ENCODE measurements at places on chromosomes 2 and 18. TPM values are rescaled to one million over a fixed set of nuclear protein-coding genes. Genes with fewer than 3 reads are reported as not detected.

MBOAT2 gene
- 0.95 TPM for total RNA-seq

DCC gene
- total RNA-seq, result not detected

RTP5 gene
- total RNA-seq, result 0.13 TPM

HOXD9 gene
- total RNA-seq, result not detected

SCN7A gene
- 0.05 TPM for total RNA-seq

DAPL1 gene
- not detected for total RNA-seq

GRB14 gene
- total RNA-seq, result not detected

CD207 gene
- not detected for total RNA-seq

Measured in activated T-cell treated with anti-CD3 and anti-CD28 coated beads, Interleukin-2, amount 50 U/mL, for 4 hours (primary cell).